Fibroblast of skin of abdomen (primary cell): ENCODE measurements at places on chromosomes 7 and 10.
A peak's percentile ranks its signal among the peaks of the same experiment; 100 is the strongest.

DNA sequence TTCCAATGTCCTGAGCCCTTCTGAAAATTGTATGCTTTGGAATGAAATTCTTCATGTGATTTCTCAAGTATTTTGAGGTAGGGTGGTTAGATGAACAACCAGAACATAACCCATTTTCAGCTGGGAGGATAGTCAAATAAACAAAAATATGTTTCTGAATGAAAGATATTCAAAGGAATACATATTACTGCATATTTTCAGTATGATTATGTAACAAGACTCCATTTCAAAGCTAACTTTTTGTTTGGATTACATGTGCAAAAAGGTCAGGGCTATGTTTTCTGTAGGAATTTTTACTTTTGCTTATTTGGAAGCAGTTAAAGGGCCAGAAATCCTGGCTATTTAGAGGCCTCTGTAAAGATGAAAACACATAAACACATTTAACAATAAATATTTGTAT, 27.7 kb downstream of the CDK6 start:
- no peak for DNase-seq

GRCh38 chr7:147014286-147014955, 897.8 kb downstream of the CNTNAP2 start:
- DNase-seq: peak; percentile 4

- DNase-seq: peak; percentile 56
Measured at GRCh38 chr10:44627591-44628354, 242.9 kb upstream of the CXCL12 start.

DNA sequence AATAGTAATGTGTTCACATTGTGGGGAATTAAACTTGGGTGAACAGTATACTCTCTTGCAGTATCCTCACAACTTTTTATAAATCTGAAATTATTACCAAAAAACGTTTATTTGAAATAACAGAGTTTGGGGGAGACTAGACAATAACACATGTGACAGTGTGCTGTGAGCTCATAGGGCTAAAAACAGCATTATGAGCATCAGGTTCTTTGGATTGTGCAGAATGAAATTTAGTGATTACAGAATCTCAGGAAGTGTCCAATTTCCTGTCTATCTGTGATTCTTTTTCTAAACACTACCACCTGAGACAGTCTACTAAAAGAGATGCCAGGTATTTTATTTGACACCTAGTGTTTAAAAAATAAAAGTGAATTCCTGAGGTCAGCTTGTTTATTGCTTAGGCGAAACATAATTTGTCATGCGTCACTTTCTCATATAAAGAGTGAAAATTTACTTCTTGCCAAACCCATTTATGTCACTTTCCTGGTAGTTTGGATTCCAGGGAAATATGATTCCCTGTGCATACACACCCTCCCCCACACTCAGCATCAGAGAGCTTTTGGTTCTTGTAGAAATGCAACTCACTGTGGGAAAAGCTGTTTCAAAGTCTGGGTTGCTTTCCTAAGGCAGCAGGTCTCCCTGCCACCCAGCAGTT, 71.2 kb downstream of the AOAH start:
- DNase-seq: peak; percentile 46

DNA sequence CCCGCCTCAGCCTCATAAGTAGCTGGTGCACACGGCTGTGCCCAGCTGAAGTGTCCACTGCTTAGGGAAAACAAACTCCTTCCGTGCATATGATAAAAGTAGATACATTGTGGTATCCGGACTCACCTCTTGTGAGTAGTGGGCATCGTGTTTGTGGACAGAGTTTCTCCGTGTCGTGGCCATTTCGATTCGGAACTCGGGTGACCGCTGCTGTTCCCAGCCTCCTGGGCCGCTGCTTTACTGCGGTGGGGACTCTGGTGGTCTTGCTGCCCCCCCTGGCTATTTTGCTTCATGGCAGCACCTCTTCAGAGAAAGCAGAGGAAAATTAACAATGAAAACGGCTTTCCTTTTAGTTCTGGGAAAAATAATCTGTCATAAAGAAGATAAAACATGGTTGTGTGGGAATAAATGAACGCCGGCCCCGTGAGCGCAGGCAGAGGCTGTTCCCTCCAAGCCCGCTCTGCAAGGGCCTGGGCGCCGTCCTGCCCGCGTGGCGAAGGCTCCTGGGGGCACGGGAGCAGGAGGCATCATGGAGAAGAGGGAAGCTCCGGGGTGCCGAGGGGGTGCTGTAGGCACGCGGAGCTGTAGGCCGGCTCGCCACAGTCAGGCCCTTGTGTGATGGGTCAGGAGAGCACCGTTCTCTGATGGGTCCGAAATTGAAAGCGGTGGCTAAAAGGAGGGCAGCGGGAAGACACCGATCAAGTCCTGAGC, 107.4 kb downstream of the ACTR3B start:
- DNase-seq: no peak

DNA sequence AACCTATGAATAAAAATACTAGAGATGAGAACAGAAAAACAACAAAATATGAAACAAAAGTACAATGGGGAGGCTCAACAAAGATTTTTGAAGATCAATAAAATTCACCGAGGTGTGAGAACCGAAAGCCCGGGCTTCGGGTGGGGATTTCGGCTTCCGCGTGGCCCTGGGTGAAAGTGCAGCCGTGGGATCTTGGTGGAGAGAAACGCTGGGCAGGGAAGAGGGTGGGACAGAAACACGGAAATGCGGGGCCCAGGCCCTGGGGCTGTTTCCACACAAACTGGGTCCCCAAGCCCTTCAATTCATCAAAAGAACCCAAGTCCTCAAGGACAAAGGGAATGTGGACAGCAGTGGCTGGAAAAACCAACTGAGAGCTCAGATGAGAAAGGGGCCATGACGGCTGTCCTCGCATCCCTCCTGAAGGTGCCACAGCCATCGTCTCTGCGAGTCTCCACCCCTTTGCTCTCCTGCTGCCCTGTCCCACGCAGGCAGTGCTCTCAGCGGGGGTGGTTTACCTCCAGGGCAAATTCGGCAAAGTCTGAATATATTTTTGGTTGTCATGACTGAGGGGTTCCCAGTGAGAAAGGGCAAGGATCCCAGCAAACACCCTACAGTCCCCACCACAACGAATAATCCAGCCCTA, 19.7 kb downstream of the FOXL3 start:
- DNase-seq: no peak

GRCh38 chr10:81920213-81920829, 45.3 kb downstream of the NRG3 start:
- no peak for DNase-seq

GRCh38 chr10:132668048-132668394, 117.9 kb downstream of the NKX6-2 start:
- no peak for DNase-seq

GRCh38 chr10:6175329-6176055, 27.2 kb upstream of the PFKFB3 start:
- DNase-seq: no peak

GRCh38 chr7:101586906-101587677, 42.0 kb downstream of the MYL10 start:
- DNase-seq: no peak

GRCh38 chr7:79515358-79515757, 61.9 kb upstream of the MAGI2 start:
- no peak for DNase-seq

DNA sequence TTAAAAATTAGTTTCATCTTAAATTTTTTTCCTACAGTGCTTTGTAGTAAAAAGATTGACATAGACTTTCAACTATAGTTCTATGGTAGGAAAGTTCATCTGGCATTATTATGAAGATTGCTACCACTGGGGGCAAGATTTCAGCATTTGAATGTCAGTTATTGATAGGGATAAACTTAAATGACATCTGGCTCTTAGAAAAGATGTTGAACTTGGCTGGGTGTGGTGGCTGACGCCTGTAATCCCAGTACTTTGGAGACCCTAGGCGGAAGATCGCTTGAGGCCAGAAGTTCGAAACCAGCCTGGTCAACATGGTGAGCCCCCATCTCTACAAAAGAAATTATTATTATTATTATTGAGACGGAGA, 1.4 kb upstream of the TRA2A start:
- DNase-seq: no peak

- peak; percentile 2 for DNase-seq
Measured at GRCh38 chr10:17873946-17874345, 64.8 kb downstream of the MRC1 start.

GRCh38 chr7:540997-541396, 21.4 kb upstream of the PDGFA start:
- no peak for DNase-seq

DNA sequence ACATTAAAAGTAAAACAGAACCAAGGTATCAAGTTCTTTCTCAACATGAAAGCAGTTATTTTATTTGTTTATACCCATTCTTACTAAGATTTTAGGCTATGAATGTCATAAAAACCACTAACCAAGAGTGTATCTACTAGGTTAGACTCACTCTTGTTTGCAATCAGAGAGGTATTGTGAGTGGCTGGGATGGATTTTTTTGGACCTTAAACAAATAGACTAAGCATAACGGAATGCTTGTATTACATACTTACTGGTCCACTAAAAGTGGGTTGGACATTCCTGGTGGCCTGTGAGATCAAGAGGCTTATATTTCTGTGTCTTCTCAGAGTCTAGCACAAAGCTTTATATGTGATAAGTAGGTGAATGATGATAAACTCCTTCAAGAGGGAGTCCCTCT, 32.6 kb upstream of the CBLL1 start:
- DNase-seq: peak; percentile 45

- no peak for DNase-seq
Measured at GRCh38 chr10:132131581-132132420, 54.9 kb upstream of the DPYSL4 start.

DNA sequence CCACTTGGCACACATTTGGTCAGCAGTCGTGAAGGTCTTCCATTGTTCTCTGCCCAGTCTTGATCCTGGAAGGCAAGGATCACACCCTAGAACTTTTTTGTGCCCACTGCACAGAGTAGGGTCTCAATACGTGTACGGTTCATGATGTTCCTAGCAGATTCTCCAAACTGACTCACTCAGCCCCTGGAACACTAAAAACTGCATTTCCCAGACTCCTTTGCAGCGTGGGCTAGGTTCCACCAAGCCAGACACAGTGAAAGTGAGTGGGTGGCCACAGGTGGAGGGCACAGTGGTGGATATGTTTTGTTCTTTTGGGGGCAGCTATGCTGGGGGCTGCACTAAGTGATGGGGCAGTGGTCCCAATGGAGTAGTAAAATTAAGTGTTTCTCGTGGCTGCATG, 1.5 kb upstream of the LHPP start:
- no peak for DNase-seq
